ENCODE measurements at places on chromosomes 7 and 10.

DNA sequence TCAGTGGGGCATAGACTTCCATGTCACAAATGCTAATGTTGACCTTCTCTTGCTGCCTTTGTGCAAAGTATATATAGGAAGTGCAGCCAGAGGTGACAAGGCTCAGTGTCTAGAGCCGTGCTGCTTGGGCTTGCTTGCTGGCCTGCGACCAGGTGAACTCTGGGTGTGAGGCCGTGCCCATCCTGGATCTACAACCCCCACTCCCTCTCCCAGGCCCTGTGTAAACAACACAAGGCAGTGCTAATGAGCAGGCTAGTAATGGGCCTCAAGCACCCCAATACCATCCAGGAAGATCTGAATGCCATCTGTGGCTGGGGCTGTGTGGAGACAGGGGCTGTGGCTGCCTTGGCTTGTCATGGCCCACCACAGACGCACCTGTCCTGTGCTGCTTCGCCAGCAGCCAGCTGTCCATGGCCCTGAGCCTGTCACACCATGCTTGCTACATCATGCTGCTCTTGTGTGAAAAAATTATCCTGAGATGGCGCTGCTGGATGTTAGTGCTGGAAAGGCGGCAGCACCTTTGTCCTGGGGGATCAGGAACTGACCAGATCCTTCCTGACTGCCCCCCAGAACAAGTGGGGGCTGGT is 107.6 kb upstream of the ZNF92 start:
- DNase-seq: no peak

DNA sequence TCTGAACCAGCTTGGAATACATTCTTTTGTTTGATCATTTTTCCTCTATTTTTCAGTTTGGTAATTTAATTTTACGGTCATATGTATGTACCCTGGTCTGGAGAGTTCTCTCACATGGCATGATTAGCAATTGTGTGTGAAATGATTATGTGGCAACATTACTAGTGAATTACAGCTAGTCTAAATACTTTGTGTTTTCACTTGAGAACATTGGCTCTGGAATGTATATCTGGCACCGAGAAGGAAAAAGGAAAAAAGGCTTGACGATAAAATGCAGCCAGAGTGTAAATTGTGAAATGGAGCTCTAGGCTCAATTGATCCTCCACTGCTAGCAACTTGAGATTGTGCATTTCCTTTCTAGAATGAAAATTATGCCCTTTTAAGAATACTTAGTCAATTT is 397.2 kb downstream of the EXOC4 start:
- DNase-seq: no peak

DNA sequence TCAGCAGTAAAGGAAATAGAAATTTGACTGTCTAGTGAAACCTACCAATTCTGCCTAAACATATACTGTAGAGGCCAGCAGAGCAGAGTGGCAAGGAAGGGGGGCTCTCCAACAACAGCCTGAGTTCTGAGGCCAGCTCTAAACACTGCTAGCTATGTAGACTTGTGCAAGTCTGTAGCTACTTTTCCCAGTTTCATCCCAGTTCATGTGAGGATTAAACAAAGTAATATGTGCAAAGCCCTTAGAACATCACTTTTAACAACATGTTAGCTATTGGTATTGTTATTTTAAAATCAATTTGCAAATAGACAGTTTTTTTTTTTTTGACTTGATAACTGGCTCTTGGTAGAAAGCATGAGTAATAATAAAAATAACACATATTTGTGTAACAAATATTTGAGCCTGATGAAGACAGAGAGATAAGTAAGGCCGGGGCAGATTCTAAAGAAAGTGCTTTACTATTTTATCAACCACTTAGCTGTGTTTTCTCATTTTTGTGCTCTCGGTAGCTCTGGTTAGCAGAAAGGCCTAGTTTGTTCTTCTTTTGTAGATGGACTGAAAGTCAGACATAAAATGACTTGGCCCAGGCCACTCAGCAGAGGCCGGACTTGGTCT is 9.3 kb downstream of the CHST12 start:
- DNase-seq: no peak

GRCh38 chr10:80144067-80144695 is 11.7 kb downstream of the PLAC9 start:
- no peak for DNase-seq

DNA sequence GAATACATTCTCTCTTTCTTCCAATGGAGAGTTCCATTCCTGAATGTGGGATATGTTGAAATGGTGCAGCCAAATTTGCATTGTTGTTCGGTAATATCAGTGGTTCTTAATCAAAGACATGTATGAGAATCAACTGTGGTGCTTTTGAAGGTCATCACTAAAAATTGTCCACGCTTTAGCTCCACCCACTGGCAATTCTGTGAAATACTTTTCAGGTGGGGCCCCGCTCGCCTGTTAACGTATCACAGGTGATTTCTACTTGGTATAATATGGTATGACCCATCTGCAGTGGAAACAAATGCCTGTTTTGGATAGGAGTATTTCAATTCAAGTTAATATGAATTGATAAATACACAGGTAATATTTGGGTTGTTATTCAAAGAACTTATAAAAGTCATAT is 178.4 kb downstream of the NSUN6 start:
- no peak for DNase-seq
